ENCODE measurements at places on chromosomes 6 and 20. TPM values are rescaled to one million over a fixed set of nuclear protein-coding genes. Genes with fewer than 3 reads are reported as not detected.

DNA sequence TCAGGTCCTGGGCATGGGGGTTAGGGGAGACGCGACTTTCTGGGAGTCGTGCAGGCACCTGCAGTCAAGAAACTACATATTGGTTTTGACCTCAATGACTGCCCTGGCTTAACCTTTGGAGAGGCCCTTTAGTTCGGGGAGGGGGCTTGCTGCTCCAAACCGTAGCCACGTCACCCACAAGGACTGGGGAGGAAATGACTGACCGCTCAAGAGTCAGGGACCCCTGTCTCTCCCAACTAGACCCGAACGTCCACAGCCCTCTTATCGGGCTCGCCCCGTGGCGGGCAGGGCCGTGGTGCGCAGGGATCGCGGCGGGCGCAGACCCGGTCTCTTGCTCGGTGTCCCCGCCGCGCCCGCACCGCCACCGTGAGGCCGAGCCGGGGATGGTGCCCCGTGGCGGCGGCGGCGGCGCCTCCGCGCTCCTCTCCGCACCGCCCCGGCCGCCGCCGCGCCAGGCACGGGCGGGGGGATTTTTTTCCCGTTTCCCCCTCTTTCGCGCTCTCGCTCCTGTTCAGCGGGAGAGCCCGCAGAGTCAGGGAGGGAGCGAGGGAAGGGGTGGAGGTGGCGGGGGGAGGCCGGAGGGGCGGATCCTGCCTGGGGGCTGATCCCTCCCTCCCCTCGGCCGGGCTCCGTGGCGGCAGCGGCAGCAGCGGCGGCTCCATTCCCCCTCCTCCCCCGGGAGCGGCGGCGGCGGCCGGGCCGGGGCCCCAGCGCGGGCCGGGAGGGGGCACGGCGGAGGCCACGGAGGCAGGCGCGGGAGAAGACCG, at the start of gene BRPF3:
Gene BRPF3, plus strand, starts transcription at position 632 of the 767 bp plus-strand sequence. CDS start 3,579 bp downstream, outside the sequence.
- peak; percentile 86 for DNase-seq
- H3K4me3 ChIP-seq, result peak within 1 kb of the TSS; percentile 72
- H3K36me3 ChIP-seq, result peaks cover 18% of the 10 kb centered on the region
- peak within 1 kb of the TSS; percentile 87 for H3K27ac ChIP-seq
- no peaks in the 10 kb centered on the region for H3K27me3 ChIP-seq

DNA sequence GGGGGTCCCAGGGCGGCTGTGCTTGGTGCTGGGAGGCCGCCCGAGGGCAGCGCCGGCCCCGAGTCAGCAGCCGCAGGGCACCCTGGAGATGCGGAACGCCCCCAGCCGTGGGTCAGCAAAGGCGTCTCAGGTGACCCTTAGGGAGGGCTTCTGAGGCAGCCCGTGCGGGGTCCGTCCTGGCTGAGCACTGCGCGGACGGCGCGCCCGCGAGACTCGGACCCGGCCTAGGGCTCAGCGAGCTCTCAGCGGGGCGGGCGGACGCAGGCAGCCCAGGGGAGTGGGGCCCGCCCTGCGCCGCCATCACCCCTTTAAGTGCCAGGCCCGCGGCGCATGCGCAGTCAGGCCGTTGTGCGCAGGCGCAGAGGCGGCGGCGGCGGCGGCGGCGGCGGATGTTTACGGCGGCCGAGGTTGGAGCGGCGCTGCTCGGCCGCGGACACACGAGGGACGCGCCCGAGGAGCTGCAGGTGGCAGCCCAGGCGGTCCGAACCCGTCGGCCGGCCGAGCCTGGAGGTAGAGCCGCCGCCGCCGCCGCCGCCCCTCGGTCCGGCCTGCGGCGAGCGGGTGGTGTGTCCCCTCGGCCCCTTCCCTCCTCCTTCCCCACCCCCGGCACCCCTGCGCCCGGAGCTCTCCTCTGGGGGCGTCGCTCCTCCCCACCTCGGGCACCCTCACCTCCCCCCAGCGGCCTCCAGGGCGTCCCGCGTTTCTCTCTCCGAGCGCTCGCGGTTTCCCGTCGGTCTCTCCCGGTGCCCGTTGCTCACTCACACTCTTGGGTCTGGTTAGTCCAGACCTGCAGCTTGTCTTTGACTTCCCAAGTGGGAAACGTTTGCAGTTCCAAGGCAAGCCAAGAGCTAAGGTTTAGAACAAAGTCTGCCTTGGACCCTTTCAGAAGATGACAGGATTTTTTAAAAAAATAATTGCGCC, at the start of gene PCMTD2:
Gene PCMTD2, plus strand, starts transcription at position 388 of the 921 bp plus-strand sequence. CDS start 4,218 bp downstream, outside the sequence.
- H3K4me1 ChIP-seq, result peaks cover 21% of the 10 kb centered on the region
- peak within 1 kb of the TSS; percentile 88 for H3K27ac ChIP-seq
- no peaks in the 10 kb centered on the region for H3K27me3 ChIP-seq
- H3K36me3 ChIP-seq, result peaks cover 3% of the 10 kb centered on the region
- peak within 1 kb of the TSS; percentile 91 for H3K4me3 ChIP-seq

DNA sequence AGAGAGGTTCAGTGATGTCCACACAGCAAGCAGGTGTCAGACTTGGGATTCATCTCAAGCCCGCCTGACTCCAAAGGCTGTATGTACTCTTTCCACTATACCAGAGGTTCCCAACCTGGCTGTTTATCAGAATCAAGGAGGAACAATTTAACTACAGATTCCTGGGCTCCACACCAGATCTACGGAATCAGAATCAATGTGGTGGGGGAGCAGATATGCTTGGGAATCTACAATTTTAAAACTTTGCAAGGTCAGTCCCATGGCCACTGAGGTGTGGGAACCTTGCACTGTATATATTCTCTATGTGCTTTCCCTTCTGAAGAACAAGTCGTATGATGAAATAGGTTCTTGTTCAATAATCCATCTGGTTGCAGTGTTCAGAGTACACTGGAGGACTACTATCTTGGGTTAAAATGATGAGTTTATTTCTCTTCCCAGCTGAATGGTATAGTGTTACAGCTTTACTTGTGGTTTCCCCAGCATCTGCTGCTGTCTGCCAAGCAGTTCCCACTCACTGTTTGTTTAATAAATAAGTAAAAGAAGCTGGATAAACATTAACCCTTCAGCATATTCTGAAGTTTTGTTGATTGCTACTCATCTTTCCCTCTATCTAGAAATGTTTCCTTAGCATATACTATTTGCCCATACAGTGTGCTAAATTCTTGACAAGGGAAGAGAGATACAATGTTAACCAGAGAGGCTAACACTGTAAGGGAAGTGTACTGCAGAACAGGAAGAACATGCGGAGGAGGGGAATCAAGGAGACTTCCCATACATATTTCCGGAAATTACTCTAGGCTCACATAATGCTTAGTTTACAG, 9.9 kb downstream of the TTI1 start:
- no peaks in the 10 kb centered on the region for H3K4me1 ChIP-seq
- no peak overlapping the region for H3K4me3 ChIP-seq
- no peak overlapping the region for H3K27ac ChIP-seq
- peaks cover 73% of the 10 kb centered on the region for H3K36me3 ChIP-seq
- no peaks in the 10 kb centered on the region for H3K27me3 ChIP-seq

- DNase-seq, result no peak
- no peaks in the 10 kb centered on the region for H3K4me1 ChIP-seq
- H3K27me3 ChIP-seq, result peaks cover 24% of the 10 kb centered on the region
- no peak overlapping the region for H3K27ac ChIP-seq
- H3K4me3 ChIP-seq, result no peak overlapping the region
- no peaks in the 10 kb centered on the region for H3K36me3 ChIP-seq
Measured at GRCh38 chr6:136035378-136036070, 184.0 kb downstream of the PDE7B start.

Gene MUC22
- not detected for total RNA-seq

GRCh38 chr6:68636666-68637065, 1.6 kb downstream of the ADGRB3 start:
- H3K27me3 ChIP-seq, result no peaks in the 10 kb centered on the region
- H3K27ac ChIP-seq, result no peak overlapping the region
- H3K36me3 ChIP-seq, result no peaks in the 10 kb centered on the region
- peaks cover 31% of the 10 kb centered on the region for H3K4me1 ChIP-seq
- no peak for DNase-seq
- H3K4me3 ChIP-seq, result peak overlapping the region; percentile 81

GRCh38 chr20:43781215-43781614, 54.4 kb upstream of the GTSF1L start:
- no peak overlapping the region for H3K4me3 ChIP-seq
- no peak for DNase-seq
- 0 out of 3 replicates have a peak, but pooled peaks cover 2% of the 10 kb centered on the region for H3K27me3 ChIP-seq

DNA sequence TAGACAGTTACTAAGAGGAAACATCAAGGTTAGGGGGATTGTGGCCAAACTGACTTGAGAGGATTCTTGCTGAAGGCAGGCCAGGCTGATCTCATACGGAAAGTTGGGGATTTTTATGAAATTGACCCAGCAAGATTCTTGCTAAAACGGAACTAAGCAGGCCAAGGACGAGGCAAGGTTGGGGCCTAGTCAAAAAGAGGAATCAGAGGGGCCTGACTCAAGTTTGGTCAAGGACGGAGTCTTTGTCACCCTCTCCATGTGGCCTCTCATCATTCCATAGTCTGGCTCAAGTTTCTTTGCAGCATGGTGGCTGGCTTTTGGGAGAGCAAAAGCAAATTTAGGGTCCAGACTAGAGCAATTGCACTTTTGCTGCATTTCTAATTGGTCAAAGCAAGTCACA, 7.9 kb upstream of the HECA start:
- H3K4me3 ChIP-seq, result no peak overlapping the region
- H3K36me3 ChIP-seq, result no peaks in the 10 kb centered on the region
- peaks cover 4% of the 10 kb centered on the region for H3K27me3 ChIP-seq
- no peaks in the 10 kb centered on the region for H3K4me1 ChIP-seq
- DNase-seq, result no peak
- no peak overlapping the region for H3K27ac ChIP-seq

GRCh38 chr6:13287104-13287503, 41.2 kb downstream of the TBC1D7 start:
- H3K4me1 ChIP-seq, result peaks cover 7% of the 10 kb centered on the region
- DNase-seq, result no peak
- no peaks in the 10 kb centered on the region for H3K27me3 ChIP-seq
- H3K4me3 ChIP-seq, result no peak overlapping the region

- no peak for DNase-seq
- peaks cover 28% of the 10 kb centered on the region for H3K4me1 ChIP-seq
- no peak overlapping the region for H3K4me3 ChIP-seq
- no peaks in the 10 kb centered on the region for H3K27me3 ChIP-seq
- no peaks in the 10 kb centered on the region for H3K36me3 ChIP-seq
- no peak overlapping the region for H3K27ac ChIP-seq
Measured at GRCh38 chr6:6893701-6894100, 214.1 kb upstream of the RREB1 start.

DNA sequence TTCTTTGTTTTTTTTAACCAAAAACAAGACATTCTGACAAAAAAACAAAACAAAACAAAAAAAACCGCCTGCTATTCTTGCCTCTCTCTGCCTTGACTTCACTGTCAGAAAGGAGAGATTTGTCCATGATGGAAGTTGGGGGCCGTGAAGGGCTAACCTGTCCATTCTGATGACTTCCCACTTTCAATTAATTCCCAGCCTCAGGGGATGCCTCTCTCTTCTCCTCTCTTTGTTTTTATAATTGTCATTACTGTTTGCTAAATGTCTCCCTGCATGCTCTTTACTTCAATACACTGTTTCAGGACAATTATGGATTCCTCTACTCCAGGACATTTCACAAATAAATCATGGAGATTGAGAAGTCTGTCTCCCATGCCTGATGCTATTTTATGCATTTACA, 130.5 kb upstream of the CNR1 start:
- no peaks in the 10 kb centered on the region for H3K27me3 ChIP-seq
- no peak for DNase-seq
- no peaks in the 10 kb centered on the region for H3K36me3 ChIP-seq
- H3K27ac ChIP-seq, result no peak overlapping the region
- no peak overlapping the region for H3K4me3 ChIP-seq

DNA sequence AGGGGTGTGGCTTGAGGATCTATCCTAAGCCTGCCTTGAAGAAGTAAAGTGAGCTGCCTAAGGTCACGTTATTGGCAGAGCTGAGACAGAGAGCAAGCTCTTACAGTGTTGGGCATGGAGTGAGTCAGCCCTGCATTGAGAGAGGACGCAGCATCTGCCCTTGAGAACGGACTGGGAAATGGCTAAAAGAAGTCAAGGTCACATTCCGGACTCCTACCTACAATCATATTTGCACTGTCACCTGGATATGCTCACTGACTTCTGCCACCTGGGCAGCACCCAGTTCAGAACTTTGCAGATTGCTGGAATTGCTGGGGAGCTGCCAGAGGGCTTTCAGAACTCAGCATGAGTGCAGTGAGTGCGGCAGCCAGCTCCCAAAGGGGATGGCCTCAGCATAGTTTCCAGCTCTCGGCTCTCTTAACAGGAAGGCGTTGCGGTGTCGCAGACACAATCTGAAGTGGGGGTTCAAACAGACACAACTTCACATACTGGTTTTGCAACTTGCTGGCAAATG, 199.3 kb upstream of the SGK1 start:
- H3K27ac ChIP-seq, result no peak overlapping the region
- no peaks in the 10 kb centered on the region for H3K36me3 ChIP-seq
- H3K4me3 ChIP-seq, result no peak overlapping the region
- peak; percentile 24 for DNase-seq
- no peaks in the 10 kb centered on the region for H3K4me1 ChIP-seq

Gene FAM83B
- total RNA-seq, result not detected

DNA sequence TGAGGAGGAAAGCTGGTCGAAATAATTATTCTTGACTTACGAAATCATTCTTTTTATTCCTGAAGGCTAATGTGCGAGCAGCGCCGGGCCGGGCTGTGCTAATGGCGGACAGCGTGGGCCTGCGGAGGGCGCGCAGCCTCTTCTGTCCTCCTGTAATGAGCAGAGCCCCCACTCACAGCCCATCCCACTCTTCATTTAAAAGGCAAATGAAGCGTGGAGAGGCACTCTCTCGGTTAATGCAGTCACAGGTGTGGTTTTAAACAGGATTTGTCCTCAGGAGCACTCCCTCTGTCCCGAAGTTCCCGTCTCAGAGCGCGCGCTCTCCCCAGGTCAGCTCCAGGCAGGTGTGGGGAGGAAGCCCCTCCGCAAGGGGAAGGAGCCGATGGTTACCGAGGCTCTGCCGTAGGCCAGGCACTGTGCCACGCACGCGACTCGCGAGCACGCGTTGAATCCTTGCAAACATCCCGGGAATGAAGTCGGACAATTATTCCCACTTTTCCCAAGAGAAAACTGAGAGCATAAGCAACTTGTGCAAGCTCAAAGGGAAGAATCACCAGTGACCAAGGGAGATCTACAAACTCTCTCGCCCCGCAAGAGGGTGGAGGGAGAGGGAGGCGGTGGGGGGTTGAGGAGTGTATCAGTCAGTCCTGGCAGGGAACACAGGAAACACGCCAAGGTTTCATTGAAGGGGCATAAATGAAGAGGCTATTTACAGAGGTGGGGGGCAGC, 35.5 kb upstream of the ZFAND3 start:
- no peak for DNase-seq
- H3K27me3 ChIP-seq, result peaks cover 83% of the 10 kb centered on the region
- no peak overlapping the region for H3K27ac ChIP-seq
- H3K4me1 ChIP-seq, result peaks cover 13% of the 10 kb centered on the region

Gene RRBP1
- total RNA-seq, result 25.7 TPM

Gene DYNLT1
- 98.5 TPM for total RNA-seq

GRCh38 chr20:652615-653109, 338 bp downstream of the SRXN1 start:
- DNase-seq, result no peak
- peak overlapping the region; percentile 70 for H3K4me3 ChIP-seq
- H3K27me3 ChIP-seq, result no peaks in the 10 kb centered on the region
- H3K4me1 ChIP-seq, result peaks cover 39% of the 10 kb centered on the region
- peaks cover 34% of the 10 kb centered on the region for H3K36me3 ChIP-seq

- H3K4me3 ChIP-seq, result no peak overlapping the region
- DNase-seq, result no peak
- H3K4me1 ChIP-seq, result no peaks in the 10 kb centered on the region
Measured at GRCh38 chr6:7282097-7282906, 30.7 kb downstream of the SSR1 start.

Gene LBP
- total RNA-seq, result 0.11 TPM

Measured in K562 (cell line).